ENCODE measurements at places on chromosomes 11 and 22.
A peak's percentile ranks its signal among the peaks of the same experiment; 100 is the strongest.

- no peak for DNase-seq
These were observed 530.5 kb downstream of the INSC start for GRCh38 chr11:15645201-15645600.

- no peak for DNase-seq
These were observed 59.8 kb downstream of the UVRAG start for GRCh38 chr11:75874684-75875341.

DNA sequence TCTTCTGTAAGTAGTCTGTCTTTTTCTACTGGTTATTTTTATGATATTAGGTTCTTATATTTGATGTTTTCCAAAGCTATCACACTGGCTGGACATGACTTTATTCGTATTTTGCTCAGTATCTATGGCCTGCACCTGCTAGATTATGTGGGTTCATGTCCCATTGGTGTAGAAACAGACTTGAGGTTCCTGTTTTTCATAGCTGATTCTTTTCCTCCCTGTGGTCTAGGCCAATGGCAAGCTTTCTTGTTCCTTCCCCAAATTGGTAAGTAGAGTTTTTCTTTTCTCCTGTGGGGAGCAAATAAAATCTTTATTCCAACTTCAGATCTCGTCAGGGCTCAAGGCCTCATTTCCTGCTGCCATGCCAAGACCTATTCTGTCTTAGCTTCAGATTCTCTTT, 30.2 kb upstream of the SWAP70 start:
- no peak for DNase-seq

GRCh38 chr22:50530877-50531545, 1.2 kb upstream of the TYMP start:
- peak; percentile 92 for DNase-seq
